Esophagus muscularis mucosa (tissue), 4 donors: ENCODE measurements at places on chromosomes 6 and 20.

DNA sequence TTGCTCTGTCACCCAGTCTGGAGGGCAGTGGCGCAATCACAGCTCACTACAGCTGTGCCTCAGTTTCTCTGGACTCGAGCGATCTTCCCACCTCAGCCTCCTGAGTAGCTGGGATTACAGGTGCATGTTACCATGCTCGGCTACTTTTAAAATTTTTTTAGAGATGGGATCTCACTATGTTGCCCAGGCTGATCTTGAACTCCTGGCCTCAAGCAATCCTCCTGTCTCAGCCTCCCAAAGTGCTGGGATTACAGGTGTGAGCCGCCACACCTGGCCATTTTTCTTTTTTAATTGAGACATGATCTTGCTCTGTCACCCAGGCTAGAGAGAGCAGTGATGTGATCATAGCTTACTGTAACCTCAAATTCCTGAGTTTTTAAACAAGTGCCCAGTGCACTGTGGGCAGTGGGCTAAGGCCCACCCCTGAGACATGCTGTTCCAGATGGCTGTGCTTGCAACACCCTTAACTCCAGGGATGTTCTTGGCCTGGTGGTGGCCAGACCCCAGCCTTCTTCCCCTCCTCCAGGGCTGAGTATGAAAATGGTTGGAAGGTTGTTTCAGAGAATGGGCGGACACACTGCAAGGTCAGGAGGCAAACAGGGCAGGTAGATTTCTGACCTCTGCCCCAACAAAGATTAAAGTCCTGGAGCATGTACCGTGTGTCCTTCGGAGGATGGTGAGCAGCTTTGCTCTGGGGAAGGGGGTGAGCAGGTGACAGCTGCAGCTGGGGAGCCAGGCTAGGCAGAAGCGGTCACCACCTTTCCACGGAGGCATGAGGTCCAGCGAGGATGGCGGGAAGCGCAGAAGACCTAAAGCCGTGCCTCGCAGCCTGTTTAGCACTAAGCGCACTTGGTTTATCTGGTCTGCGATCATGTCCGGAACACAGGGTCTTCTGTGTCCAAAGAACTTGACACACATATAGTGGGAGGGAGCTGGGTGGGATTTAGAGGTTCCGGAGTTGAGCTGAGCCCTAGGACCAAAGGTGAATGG is 1.4 kb upstream of the FAM83C start:
- no peak for DNase-seq

- no peak for DNase-seq
Measured at GRCh38 chr6:13870214-13870830, 54.4 kb upstream of the RNF182 start.

- DNase-seq, result no peak
Measured at GRCh38 chr6:144418959-144419545, 133.9 kb downstream of the UTRN start.

DNA sequence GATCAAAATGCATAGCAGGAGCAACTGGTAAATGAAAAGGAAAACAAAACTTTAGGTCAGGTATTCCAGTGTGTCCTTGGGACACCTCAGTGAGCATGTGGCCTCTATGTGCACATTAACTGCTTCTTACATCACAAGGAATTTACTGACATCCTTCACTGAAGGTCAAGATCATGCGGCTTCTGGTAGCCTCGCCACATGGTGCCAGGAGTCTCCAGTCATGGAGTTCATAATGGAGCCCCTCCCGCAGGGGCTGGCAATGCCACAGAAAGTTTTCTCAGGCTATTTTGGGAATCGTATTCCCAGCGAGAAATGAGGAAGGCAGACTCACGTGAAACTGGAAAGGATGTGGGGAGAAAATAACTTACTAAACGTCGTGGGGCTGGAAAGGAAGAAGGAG is 19.7 kb upstream of the SLC22A3 start:
- DNase-seq, result peak; percentile 57

DNA sequence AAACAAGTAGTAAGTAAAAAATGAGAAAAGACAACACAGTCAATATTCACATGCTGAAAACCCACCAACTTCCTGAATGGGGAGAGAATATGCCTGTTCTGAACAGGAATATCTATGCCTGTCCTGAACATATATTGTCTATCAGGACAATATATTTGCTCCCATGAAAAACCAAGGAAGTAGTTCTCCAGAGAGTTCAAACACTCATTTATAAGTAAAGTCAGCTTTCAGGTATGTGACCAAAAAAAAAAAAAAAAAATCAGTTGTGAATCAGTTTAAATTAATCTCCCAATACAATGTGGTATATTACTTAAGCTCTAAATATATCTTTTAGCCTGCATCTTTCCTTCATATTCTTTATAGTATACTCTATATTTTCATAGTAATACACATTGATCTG is 119.5 kb downstream of the MYB start:
- DNase-seq, result no peak

GRCh38 chr20:51752343-51752951 is 15.7 kb downstream of the ATP9A start:
- DNase-seq, result no peak

DNA sequence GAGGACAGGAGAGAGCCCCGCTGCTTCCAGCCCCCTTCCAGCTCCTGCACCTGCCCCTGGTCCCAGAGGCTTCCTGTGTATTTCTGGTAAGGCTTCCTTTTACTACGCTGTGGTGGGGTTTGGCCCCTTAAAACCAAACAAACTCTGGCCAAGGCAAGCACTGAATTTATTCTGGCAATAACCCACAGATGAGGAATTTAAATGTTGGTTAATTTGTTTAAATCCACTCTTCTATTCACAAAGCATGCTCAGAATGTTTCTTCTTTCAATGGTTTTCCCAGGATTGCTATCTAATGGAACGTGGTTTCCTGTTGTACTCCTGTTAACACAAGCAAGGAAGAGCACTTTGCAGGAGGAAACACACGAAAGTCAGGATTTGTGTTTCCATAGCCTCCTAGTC is 236.5 kb upstream of the FOXQ1 start:
- DNase-seq, result no peak

- no peak for DNase-seq
Measured at GRCh38 chr6:120608826-120609225, 725.5 kb downstream of the TBC1D32 start.

- no peak for DNase-seq
Measured at GRCh38 chr20:50891138-50891537, 40.1 kb downstream of the ADNP start.

- peak; percentile 98 for DNase-seq
Measured at GRCh38 chr20:18793625-18794427, 19.8 kb upstream of the SCP2D1 start.

DNA sequence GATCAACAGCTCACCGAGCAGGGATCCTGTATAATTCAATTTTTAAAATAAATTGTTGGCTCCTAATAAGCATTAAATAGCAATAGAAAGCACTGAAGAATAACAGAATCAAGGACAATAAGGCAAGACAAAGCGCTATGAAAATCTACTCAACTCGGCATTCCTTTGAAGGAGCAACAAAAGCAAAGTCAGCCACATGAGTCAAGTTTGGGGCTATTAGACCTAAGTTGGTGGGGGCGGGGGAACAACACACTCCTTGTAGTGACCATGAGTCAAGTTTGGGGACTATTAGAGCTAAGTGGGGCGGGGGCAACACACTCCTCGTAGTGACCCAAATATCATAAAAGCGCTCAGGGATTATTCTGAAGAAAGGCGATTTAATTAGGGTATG is 120.0 kb downstream of the FOXC1 start:
- no peak for DNase-seq

GRCh38 chr20:41572010-41572572 is 46.1 kb downstream of the CHD6 start:
- no peak for DNase-seq

DNA sequence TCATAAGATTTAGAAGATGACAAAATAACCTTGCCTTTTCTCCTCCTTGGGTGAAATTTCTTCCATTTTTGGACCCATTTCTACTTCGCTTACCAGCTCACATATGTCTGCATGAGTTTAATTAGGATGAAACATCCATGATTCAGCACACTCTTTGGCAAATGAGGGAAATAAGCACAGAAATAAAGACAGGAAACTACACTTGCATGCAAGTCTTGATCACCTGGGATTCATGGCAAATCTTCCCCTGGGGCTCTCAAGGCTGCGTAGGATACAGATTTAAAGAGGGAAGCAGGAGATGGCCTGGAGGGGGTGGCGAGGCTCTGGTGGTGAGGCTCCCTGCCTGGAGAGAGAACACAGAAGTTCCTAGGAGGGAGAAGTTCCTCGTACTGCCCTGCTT is 147.8 kb downstream of the EDN3 start:
- DNase-seq, result no peak

- no peak for DNase-seq
Measured at GRCh38 chr20:11054266-11054993, 380.6 kb upstream of the JAG1 start.

- DNase-seq, result no peak
Measured at GRCh38 chr6:28673787-28674671, 148.3 kb downstream of the GPX5 start.

GRCh38 chr6:151705993-151706733 is 101.3 kb upstream of the ESR1 start:
- no peak for DNase-seq

DNA sequence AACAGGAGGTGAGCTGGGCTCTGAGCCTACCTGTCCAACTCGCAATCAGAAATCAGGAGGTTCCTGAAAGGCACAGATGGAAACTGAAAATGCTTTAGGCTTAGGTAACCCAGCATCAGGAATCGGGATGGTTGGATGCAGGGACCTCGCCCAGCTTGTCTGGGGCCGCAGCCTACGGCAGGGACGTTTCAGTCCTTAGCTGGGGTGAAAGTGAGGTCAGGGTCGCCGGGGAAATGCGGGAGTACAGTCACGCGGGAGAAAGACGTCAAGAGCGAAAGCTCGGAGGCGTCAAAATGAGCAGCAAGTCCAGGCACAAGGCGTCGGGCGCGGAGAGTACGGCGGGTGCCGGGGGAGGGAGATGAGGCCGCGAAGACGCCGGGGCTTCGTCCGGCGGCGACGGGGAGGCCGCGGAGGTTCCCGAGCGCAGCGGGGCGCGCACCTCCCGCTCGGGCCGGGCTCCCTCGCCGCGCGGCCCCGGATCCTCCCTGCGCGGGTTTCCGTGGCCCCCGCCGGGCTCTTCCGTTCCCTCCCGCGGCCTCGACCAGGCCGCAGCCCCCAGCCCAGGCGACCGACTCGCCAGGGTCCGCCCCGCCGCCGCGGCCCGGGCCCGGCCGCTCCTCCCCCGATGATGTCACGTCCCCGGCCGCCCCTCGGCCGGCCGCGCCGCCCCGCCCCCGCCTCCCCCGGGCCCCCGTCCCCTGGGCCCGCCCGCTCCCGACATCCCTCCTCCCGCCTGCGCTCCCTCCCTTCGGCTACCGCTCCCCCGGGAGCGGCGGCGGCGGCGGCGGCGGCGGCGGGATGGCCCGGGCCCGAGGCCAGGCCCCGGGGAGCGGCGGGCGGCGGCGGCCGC is at the start of gene EBF4:
Gene EBF4, plus strand, starts transcription at position 745 of the 850 bp plus-strand sequence. CDS start 866 bp downstream, outside the sequence.
- no peak for DNase-seq

GRCh38 chr20:62647521-62648317 is 5.4 kb downstream of the SLCO4A1 start:
- no peak for DNase-seq

- no peak for DNase-seq
Measured at GRCh38 chr6:68642977-68643376, 7.9 kb downstream of the ADGRB3 start.

GRCh38 chr6:163417595-163417994 is 3.1 kb downstream of the QKI start:
- no peak for DNase-seq

GRCh38 chr6:50958148-50958697 is 139.6 kb downstream of the TFAP2B start:
- no peak for DNase-seq

- DNase-seq, result no peak
Measured at GRCh38 chr6:96032661-96033060, 16.9 kb downstream of the FUT9 start.

- DNase-seq, result no peak
Measured at GRCh38 chr6:129507059-129507807, 202.7 kb downstream of the ARHGAP18 start.

GRCh38 chr20:47187450-47188195 is 168.9 kb downstream of the ZMYND8 start:
- no peak for DNase-seq

DNA sequence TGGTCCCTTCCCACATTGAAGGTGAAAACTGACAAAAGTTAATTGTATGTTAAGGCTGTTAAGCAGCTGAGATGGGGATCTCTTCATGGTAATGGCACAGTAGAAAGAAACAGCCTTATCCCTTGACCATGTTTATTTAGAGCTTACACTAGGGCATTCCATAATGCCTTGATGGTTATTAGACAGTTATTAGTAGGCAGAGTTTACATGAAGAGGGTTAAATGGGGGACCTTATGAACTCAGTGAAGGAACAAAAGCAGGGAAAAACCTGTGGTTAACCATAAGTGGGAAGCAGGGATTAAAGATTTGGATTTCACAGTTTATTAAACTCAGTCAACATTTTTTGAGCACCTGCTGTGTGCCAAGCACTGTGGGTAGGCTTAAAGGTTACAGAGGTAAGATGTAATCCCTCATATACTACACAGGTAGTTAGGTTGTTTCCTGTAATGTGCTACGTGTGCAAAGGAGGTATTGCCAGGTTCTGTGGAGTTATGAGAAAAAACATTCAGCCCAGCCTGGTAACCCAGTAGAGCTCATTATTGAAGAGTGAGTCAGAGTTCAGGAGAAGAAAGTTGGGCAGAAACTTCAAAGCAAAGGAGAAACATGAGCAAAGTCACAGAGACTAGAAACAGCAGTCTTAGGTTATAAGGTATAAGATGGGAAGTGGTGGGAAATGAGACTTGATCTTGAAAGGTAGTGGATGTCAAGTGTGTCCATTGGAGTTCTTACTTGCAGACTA is 32.3 kb upstream of the GNRH2 start:
- no peak for DNase-seq

- DNase-seq, result no peak
Measured at GRCh38 chr20:51027035-51027795, 4.3 kb upstream of the KCNG1 start.

GRCh38 chr6:50831186-50831585 is 12.5 kb downstream of the TFAP2B start:
- DNase-seq, result no peak

DNA sequence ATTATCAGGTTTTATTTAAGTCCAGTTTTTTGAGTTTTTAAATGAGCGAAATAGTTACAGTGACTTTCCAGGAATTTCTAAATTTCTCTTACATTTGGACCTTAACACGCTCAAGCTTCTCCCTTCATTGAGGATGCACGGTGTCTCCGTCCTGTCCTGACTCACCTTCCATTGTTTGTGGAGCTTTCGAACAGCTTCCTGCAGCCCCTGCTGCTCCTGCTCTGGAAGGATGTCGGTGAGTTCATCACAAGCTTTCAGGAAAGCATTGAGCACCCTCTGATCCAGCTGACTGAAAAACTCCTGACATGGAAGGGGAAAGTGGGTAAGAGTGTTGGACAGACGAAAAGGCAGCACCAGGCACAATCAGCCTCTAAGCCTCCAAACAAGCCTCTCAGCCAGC is 183.7 kb downstream of the SYNE1 start:
- DNase-seq, result no peak

DNA sequence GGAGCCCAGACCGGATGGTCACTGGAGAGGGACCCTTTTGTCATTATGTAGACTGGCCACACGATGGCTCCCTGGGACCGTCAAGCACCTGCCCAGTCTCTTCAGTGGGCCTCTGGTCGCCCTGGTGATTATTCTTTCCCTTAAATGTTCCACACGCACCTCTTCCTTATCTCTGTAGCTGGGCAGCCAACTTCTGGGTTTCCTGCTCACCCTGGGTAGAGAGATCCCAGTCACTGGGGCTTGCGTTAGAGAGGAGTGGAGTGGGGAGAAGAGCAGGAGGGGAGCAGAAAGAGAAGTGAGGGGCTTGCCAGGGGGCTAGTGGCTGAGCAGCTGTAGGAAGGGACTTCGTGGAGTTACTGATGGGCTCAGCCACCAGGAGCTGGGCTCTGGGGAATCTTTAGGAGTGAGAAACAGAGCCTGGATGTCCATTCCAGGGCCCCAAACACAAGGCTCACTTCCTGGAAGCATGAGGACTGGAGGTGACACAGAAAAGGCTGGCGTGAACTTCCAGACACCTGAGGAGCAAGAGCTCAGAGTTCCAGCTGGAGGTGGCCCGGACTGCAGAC is 150.1 kb downstream of the DHX35 start:
- DNase-seq, result no peak
